ENCODE measurements at places on chromosomes 3 and 15. TPM values are rescaled to one million over a fixed set of nuclear protein-coding genes. Genes with fewer than 3 reads are reported as not detected.

The ST3GAL6 gene
- 27.2 TPM for total RNA-seq

The FAIM gene
- 2.6 TPM for total RNA-seq

The KCNH8 gene
- 0.08 TPM for total RNA-seq

The IL12A gene
- total RNA-seq: 3.9 TPM

The CFAP44 gene
- total RNA-seq: 1.2 TPM

The AGTR1 gene
- total RNA-seq: 35.2 TPM

The CCDC9B gene
- total RNA-seq: 32.2 TPM

The MBD4 gene
- total RNA-seq: 17.8 TPM

The GOLGA8Q gene
- total RNA-seq: 0.70 TPM

DNA sequence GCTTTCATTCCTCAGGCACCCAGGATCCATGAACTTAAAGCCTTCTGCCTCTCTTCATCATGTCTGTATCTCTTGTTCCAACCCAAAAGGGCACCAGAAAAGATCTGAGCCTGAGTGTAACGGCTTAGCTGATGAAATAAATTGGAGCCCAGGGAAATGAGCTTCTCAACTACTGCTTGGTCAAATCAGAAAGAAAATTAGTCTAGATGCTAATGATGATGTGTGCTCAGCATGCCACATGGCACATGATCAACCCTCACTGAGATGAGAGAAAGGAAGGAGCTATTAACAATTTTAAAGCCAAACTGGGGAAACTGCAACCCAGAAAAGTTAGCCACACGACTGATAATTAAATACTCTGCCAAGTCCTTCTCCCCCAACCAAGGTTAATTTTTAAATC is 325.7 kb downstream of the CNTN3 start:
- no peak for DNase-seq

DNA sequence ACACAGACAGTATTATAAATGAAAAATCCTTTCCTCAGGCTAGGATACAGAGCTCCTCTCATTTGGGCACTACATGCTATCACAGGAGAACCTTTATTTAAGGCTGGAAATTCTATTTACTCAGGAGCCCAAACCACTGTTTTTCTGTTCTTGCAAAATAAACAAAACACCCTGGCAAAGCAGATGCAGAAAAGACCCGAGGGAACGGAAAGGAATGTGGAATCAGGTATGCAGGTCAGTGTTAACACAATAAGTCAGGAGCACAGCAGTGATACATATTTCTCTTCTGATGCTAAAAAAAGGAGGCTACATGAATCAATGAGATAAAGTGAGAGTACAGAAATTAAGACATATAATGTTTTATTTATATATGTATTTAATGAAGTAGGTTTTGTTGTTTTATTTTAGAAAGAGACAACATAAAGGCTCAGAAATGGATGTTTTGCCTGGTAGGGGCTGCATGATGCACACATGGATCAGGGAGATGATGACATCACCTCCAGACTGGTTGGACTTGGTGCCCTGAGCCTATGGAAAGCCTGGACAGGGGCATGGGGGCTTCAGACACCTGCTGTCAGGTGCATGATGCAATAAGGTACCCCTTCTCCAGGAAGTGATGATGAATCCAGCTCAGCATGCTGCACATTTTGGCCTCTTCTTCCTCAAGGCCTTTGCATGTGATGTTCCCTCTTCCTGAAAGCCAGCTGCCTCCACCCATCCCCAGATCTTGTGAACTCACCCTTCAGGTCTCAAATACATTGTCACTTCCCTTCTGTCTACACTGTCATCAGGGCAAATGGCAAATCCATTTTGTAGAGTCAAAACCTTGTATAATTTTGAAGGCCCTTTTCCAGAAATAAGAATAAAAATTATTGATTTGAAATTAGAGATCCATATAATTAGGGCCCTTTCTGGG is 19.1 kb upstream of the RBP1 start:
- no peak for DNase-seq

- DNase-seq: no peak
Measured at GRCh38 chr3:133939463-133939835, 43.8 kb upstream of the RAB6B start.

- no peak for DNase-seq
Measured at GRCh38 chr3:180252683-180253082, 215.9 kb upstream of the PEX5L start.

DNA sequence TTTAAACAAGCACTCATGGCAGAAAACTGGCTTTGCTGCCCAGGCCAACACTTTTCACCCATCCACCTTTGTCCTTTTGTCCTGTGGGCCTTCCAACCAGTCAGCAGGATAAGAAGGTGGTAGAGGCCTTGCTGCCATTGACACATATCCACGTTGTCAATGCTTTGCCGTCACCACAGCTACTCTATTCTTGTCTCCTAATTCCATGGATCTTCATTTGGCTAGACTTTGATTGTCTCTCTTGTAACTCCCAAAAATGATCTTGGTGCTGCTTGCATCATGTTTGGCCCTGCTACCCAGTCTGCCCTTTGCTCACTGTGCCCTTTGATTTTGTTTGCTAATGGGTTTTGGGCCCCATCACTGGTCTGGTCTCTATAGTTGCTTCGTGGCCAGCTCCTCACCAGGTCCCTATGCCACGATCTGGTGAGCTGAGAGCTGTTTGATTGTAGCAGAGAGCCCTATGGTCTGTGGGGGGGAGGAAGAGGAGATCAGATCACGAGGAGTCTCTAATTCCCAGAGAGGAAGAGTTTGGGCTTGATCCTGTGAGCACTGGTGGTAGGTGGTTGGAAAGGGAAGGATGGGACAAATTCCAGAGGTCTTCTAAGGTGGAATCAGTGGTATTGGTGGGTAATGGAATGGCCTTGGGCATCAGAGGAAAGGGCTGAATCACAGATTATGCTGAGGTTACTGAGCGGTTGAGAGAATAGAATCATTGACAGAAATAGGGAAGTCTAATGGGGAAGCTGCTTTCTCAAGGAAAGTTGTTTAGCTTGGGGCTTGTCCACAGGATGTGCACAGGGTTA is 40.3 kb downstream of the ABHD2 start:
- DNase-seq: no peak

GRCh38 chr15:72865486-72865885 is 81.9 kb upstream of the ADPGK start:
- DNase-seq: no peak

- no peak for DNase-seq
Measured at GRCh38 chr3:72067721-72068120, 282.8 kb upstream of the PROK2 start.

- DNase-seq: no peak
Measured at GRCh38 chr15:85792102-85792731, 2.5 kb downstream of the KLHL25 start.

- no peak for DNase-seq
Measured at GRCh38 chr3:79285380-79285779, 482.4 kb downstream of the ROBO1 start.

DNA sequence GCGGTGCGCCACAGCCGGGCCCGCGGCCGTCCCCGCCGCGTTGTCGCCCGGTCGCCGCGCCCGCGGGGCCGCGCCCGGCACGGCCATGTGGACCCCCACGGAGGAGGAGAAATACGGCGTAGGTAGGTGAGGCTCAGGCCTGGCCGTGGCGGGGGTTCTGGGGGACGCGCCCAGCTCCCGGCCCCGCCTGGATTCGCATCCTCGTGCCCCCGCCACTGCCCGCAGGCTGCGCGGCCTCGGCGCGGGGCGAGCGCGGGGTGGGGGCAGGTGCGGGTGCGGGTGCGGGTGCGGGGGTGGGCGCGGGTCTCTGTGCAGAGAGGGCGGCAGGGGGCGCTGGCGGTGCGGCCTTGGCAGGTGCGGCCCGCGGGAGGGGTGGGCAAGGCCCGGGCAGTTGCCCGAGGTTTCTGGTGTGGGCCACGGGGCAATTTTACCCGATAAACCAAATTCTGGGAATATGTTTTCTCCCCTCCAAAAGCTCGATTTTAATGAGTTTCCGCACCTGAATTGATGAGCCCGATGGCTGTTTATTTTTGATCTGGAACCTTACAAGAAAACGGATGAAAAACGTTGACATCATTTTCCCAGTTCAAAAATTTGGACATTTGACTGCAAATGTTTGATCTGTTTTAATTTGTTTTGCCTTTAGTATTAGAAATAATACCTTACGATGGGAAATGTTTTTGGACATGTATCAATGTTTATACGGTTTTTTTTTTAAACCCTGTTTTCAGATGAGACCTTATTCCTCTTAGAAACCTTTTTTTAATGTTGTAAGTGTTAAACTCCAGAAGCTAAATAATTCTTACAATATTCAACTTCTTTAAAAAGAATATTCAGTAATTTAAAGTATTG is 678 bp downstream of the DOCK3 start:
- DNase-seq: peak; percentile 38

- DNase-seq: no peak
Measured at GRCh38 chr3:195802261-195802701, 9.4 kb downstream of the MUC4 start.

GRCh38 chr15:38084289-38084688 is 149.8 kb downstream of the TMCO5A start:
- no peak for DNase-seq

GRCh38 chr3:62905331-62905730 is 30.1 kb upstream of the CADPS start:
- DNase-seq: no peak

DNA sequence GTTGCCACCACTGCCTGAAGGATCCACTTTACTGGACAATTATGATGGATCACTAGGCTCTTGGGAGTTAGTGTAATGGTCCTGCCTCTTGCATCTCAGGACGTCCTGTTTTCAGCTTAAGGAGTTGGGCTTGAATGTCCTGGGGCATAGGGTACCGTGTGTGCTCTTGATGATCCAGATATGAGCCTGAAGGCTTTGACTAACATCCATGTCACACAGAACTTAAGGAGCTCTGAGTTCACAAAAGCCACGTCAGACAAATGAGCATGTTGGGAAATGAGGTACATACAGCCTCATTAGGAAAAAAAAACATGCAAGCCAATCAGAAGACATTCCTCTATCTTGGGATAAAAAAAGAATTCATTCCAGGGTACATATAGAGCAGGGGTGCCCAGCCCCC is 40.8 kb downstream of the CA12 start:
- no peak for DNase-seq

GRCh38 chr15:49649987-49650386 is 29.1 kb downstream of the DTWD1 start:
- DNase-seq: no peak

- DNase-seq: peak; percentile 81
Measured at GRCh38 chr3:194344012-194344411, 7.1 kb downstream of the CPN2 start.

GRCh38 chr3:177448987-177449359 is 251.7 kb upstream of the TBL1XR1 start:
- no peak for DNase-seq

DNA sequence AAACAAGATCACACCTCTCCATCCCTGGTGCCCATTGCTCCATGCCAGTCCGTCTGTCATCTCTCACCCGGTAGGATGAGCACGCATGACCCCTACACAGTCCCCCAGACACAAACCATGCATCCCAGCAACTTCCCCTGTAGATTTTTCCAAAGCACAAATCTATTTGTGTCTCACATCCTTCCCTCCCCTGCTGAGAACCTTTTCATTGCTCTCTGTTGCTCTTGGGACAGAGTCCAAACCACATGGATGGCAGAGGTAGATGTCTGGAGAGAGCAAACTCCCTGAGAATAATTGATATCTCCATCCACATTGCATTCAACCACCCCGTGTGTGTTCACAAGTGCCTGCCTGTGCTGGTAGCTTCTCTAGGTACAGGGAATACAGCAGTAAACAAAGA is 29.9 kb upstream of the LRTM1 start:
- DNase-seq: no peak

- no peak for DNase-seq
Measured at GRCh38 chr15:81880833-81881232, 165.0 kb downstream of the MEX3B start.

DNA sequence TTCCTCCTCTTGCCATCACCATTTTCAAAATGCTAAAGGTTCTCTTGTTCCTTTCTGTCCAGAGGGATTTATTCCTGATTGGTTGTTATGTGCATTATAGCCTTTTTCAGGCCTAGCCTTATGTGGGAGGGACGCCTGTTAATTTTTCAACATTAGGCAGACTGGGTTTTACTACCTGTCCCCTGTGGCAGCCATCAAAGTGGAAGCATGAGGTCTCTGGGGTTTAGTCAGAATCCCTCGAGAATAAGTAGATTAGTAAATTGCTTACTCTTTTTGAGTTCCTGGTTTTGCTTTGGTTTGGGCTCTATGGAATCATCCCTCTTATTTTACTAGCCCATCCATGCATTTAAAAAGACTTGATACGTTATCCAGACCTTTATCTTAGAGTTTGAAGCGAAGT is 32.4 kb downstream of the PAK2 start:
- no peak for DNase-seq

GRCh38 chr3:10137178-10137577 is 4.4 kb upstream of the VHL start:
- no peak for DNase-seq

DNA sequence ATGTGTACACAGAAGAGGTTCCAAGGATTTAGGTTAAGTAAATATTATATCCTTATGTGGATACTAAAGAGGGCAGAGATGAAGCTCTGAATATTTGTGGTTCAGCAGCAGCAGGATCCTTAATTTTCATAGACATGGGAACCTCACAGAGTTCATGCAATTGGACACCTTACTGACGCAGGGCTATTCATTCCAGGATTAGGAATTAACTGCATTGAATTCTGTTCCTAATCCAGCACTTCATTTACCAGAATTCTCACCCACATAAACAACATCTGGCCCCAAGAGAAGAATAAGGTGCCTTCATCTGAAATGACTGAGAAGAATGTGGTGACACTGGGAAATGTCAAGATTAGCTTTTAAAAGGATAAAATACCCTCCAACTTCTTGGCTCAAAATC is 62.4 kb downstream of the ADAMTS9 start:
- no peak for DNase-seq

- no peak for DNase-seq
Measured at GRCh38 chr3:168141405-168141998, 45.8 kb upstream of the GOLIM4 start.

DNA sequence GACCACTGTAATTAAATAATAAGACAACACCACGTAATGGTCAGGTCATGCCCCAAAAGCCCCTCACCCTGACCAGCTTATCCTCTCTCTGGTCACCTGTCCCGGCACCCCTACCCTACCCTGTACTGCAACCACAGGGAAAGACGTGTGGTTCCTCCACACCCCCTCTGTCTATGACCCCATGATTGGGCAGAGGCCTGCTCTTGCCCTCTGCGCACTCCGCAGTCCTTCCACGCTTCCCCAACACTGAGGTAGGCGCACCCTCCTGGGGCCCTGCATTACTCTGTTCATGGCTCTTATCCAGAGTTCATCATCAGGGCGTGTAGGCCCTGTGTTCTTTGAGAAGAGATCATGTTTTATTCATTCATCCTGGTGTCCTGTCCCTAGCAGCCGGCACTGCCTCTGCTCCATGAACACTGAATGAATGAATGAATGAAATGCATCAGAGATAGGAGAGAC is 33.8 kb downstream of the MGLL start:
- DNase-seq: no peak

- DNase-seq: no peak
Measured at GRCh38 chr15:51004103-51004551, 90.6 kb downstream of the TNFAIP8L3 start.

GRCh38 chr15:32129815-32130214 is 99.5 kb downstream of the CHRNA7 start:
- DNase-seq: no peak

- DNase-seq: peak; percentile 32
Measured at GRCh38 chr3:124694486-124694885, 35.8 kb upstream of the UMPS start.
